ENCODE measurements at places on chromosomes 13 and 19.

DNA sequence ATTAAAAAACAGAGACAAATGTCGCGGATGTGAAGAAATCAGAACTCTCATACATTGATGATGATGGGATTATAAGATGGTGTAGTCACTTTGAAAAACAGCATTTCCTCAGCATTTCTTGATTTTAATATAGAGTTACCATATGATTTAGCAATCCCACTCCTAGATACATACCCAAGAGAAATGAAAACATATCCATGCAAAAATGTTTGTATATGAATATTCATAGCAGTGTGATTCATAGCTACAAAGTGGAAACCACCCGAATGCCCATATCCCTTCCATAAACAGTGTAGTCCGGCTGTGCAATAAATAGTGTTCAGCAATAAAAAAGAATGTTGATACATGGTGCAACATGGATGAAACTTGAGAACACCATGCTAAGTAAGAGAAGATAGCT, 44.6 kb downstream of the DPY19L3 start:
- no peak for DNase-seq

- no peak for DNase-seq
These were observed 802.7 kb downstream of the PCDH9 start for GRCh38 chr13:66427458-66427861.

GRCh38 chr13:106083620-106084350, 451.7 kb downstream of the EFNB2 start:
- DNase-seq: peak; percentile 62

GRCh38 chr19:32199501-32200040, 145.8 kb upstream of the ZNF507 start:
- no peak for DNase-seq

- DNase-seq: no peak
These were observed 88.8 kb downstream of the GNG7 start for GRCh38 chr19:2613507-2614295.

- no peak for DNase-seq
These were observed 106.7 kb downstream of the KDM4B start for GRCh38 chr19:5075597-5075996.

- peak; percentile 21 for DNase-seq
These were observed 40.5 kb downstream of the DZIP1 start for GRCh38 chr13:95603887-95604555.
